GM12878 (cell line): ENCODE measurements at places on chromosomes 1 and 21.

DNA sequence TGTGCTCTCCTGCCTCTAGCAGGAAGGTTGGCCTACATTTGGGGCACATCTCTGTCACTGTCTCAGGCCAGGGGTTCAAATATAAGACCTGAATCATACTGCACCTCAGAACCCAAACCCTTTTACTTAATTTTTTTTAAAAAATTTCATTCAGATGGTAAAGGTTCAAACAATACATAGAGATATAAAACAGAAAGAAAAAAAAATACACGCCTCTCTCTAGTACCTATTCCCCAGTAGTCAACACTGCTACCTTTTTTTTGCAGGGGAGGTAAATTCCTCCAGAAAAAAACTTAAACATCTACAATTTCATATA lies 32.9 kb downstream of the MAPKAPK2 start:
- 0 out of 2 replicates have a peak overlapping the region, but pooled peaks have one; percentile 19 for H3K4me3 ChIP-seq
- DNase-seq: no peak
- no peaks in the 10 kb centered on the region; the same call in none of the 2 replicates for H3K36me3 ChIP-seq

GRCh38 chr1:223176437-223176836 lies 33.4 kb upstream of the TLR5 start:
- H3K36me3 ChIP-seq: no peaks in the 10 kb centered on the region
- no peaks in the 10 kb centered on the region for H3K4me1 ChIP-seq
- H3K4me3 ChIP-seq: no peak overlapping the region
- peaks cover 3% of the 10 kb centered on the region for H3K27me3 ChIP-seq
- DNase-seq: no peak
- H3K27ac ChIP-seq: no peak overlapping the region

DNA sequence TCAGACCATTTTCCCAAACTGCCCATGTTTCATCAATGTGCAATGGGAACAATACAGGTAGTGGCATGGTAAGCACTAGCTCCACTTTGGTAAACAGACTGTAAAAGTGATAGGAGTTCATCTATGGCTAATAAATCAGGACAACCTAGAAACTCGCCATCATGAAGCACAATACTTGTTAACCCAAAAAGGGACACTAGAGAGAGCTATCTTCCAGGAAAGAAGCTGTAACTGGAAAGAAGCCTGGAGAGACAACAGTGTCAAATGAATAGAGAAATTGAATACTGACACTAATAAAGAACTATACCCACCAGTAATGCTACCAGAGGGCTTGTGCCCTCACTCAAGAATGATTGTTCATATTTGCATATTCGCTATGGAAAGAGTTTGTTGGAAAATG lies 164.7 kb upstream of the RGS18 start:
- DNase-seq: no peak
- H3K27ac ChIP-seq: no peak overlapping the region
- no peaks in the 10 kb centered on the region for H3K27me3 ChIP-seq
- H3K4me1 ChIP-seq: no peaks in the 10 kb centered on the region
- no peaks in the 10 kb centered on the region for H3K36me3 ChIP-seq
- no peak overlapping the region for H3K4me3 ChIP-seq

GRCh38 chr1:199002661-199003060 lies 363.8 kb downstream of the PTPRC start:
- no peaks in the 10 kb centered on the region for H3K36me3 ChIP-seq
- no peak overlapping the region for H3K27ac ChIP-seq
- no peaks in the 10 kb centered on the region for H3K27me3 ChIP-seq
- H3K4me3 ChIP-seq: no peak overlapping the region
- H3K4me1 ChIP-seq: no peaks in the 10 kb centered on the region
- no peak for DNase-seq

- H3K4me1 ChIP-seq: no peaks in the 10 kb centered on the region
- H3K27ac ChIP-seq: no peak overlapping the region
- H3K27me3 ChIP-seq: no peaks in the 10 kb centered on the region
- no peaks in the 10 kb centered on the region for H3K36me3 ChIP-seq
- no peak for DNase-seq
Observed at GRCh38 chr21:25949701-25950100, 214.9 kb downstream of the GABPA start.

GRCh38 chr1:101914473-101915242 lies 82.1 kb downstream of the OLFM3 start:
- no peaks in the 10 kb centered on the region for H3K36me3 ChIP-seq
- no peak overlapping the region for H3K4me3 ChIP-seq
- no peaks in the 10 kb centered on the region for H3K27me3 ChIP-seq
- no peaks in the 10 kb centered on the region for H3K4me1 ChIP-seq

DNA sequence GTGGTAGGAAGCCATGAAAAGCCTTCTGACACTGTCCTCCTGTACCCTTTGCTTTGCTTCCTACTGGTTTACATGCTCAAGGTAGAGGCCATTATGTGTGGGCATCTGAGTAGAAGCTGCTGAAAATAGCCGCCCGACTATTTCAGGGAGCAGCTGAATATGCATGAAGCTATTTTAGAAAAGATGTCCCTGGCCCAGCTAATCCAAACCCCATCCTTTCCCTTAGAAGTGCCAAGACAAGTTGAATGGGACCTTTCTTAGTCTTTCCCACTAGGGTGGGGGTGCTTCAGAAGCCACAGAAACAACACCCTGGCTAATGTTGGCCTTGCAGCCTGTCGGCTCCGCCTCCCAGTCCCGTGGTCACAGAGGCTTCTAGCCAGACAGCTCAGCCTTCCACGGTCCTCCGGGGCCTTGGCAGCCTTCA lies 205.1 kb upstream of the EDN2 start:
- H3K4me3 ChIP-seq: no peak overlapping the region
- no peaks in the 10 kb centered on the region for H3K27me3 ChIP-seq
- H3K27ac ChIP-seq: no peak overlapping the region
- DNase-seq: no peak

- no peak for DNase-seq
- no peaks in the 10 kb centered on the region for H3K4me1 ChIP-seq
- no peak overlapping the region for H3K4me3 ChIP-seq
- no peaks in the 10 kb centered on the region for H3K36me3 ChIP-seq
- no peak overlapping the region for H3K27ac ChIP-seq
- no peaks in the 10 kb centered on the region for H3K27me3 ChIP-seq
Observed at GRCh38 chr1:110291241-110292030, 47.7 kb upstream of the RBM15 start.

DNA sequence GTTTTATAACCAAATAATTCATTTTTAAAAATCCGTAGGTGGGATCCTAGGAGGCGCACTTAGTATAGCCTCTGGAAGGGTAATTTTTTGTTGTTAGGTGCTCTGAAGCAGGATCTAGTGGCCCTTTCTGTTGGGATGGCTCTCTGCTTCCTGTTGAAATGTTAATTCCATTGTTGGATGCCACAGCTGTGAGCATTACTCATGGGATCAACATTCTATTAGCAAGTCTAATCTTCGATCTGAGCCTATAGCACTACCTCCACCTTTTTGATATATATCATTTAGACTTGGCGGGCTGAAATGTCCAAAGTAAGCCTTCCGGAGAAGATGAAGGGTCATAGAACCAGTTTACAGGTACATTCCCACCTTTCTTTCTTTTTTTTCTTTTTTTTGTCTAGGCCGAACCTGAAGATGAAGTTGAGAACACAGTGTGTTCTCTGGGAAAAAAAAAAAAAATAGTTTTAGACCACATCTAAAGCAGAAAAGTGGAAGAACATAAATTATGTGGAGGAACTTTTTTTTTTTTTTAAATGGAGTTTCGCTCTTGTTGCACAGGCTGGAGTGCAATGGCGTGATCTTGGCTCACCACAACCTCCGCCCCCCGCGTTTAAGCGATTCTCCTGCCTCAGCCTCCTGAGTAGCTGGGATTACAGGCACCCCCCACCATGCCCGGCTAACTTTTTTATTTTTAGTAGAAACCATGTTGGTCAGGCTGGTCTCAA lies 1.4 kb downstream of the CXADR start:
- no peak for DNase-seq
- H3K4me1 ChIP-seq: no peaks in the 10 kb centered on the region; the same call in 1 of the 2 replicates
- H3K36me3 ChIP-seq: no peaks in the 10 kb centered on the region
- no peak overlapping the region for H3K27ac ChIP-seq

DNA sequence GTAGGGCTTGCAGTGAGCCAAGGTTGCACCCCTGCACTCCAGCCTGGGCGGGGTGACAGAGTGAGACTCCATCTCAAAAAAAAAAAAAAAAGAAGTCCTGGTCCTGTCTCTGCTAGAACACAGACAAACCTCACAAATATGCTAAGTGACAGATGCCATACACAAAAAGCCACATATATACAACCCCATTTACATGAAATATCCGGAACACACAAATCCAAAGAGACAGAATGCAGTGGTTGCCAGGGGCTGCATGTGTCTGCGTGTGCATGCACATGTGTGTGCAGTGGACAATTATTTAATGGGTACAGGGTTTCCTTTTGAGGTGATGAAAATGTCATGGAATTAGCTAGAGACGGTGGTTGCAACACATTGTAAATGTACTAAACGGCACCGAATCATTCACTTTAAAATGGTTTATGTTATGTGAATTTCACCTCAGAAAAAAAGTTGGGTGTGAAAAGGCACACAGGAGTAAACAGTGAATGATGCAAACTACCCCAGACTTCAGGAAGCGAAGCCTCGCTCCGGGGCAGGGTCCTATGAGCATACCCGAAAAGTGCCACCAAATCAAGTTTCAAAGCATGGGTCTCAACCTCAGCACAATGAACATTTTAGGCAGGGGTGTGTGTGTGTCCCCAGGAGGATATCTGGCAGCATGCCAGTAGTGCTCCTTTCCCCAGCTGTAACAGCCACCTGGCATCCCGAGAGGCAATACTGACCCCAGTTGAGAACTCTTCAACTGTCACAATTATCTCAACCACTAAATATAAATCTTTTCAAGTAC lies 48.3 kb downstream of the GNB1 start:
- H3K27me3 ChIP-seq: no peaks in the 10 kb centered on the region
- peaks cover 35% of the 10 kb centered on the region for H3K4me1 ChIP-seq
- DNase-seq: no peak
- H3K36me3 ChIP-seq: peaks cover 5% of the 10 kb centered on the region
- peak overlapping the region; percentile 22; the same call in 1 of the 2 replicates for H3K27ac ChIP-seq

DNA sequence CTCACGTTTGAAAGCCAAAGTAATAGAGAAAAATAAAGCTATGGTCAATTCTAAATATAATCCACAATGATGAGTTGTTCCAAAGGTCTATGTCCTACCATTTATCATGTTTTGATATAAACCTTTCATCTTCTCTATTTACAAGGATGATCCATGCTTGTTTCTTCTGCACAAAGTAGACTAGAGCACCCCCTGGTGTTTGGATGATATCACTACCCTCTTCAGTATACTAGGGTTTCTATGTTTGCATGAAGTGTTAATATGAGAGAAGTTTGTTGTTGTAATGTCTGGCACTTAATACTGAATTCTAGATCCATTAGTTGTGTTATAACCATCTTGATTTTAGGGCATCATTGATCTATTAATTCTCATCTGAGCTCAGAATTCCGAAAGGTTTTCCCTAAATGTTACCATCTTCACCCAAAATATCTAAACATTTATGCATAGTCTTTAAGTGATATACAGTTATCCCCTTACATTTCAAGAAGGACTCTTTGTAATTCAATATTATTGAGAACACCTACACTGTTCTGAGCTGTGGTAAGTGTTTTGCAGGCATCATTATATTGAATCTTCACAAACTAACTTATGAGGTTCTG lies 21.1 kb downstream of the CLDN8 start:
- H3K4me3 ChIP-seq: no peak overlapping the region
- H3K36me3 ChIP-seq: no peaks in the 10 kb centered on the region
- H3K27ac ChIP-seq: no peak overlapping the region
- no peaks in the 10 kb centered on the region for H3K4me1 ChIP-seq
- no peaks in the 10 kb centered on the region for H3K27me3 ChIP-seq

DNA sequence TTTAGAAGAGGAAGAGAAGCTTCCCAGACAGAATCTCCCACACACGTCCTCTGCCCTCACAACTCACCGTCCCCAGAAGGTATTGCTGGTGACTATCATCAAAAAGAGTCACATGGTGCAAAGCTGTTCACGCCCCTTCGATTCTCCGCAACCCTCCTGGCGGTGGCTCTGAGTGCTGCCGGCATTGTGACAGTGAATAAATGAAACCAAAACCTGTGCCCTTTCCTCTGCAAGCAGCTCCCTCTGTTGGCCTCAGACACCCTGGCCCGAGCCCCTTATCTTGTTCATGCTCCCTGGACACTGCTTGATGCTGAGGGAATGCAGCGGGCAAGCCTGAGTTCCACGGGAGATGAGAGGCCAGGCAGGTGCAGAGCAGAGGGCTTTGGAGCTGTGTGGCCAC lies 510.3 kb downstream of the NPHP4 start:
- no peak overlapping the region for H3K4me3 ChIP-seq
- no peaks in the 10 kb centered on the region for H3K36me3 ChIP-seq
- H3K4me1 ChIP-seq: no peaks in the 10 kb centered on the region
- no peak overlapping the region for H3K27ac ChIP-seq
- no peak for DNase-seq

DNA sequence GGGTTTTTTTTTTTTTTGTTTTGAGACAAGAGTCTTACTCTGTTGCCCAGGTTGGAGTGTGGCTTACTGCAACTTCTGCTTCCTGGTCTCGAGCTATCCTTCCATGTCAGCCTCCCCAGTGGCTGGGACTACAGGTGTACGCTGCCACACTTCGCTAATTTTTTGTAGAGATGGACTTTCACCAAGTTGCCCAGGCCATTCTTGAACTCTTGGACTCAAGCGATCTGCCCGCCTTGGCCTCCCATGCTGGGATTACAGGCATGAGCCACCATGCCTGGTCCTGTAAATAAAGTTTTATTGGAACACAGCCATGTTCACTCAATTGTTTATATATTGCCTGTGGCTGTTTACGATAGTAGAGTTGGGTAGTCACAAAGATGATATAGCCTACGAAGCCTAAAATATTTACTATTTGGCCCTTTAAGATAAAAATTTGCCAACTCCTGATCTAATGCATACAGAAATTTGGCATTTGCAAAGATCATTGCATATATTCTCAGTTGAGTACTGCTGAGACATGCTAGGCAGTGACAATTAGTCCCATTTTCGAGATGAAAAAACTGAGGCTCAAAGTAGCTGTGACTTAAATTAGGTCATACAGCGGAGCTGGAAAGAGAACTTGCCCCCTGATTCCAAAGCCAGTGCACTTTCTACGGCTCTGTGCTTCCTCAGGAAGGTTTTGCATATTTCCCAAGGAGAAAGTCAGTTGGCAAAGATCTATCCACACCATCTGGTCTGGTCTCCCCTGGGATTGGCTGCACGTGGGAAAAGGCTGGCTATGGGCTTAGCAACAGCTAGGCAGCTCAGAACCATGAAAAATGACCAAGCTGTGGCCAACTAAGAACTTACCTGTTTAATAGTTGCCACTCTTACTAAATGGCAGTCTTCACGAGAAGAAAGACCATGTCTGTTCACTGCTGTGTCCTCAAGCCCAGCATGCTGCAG lies 19.4 kb downstream of the MECR start:
- H3K4me3 ChIP-seq: no peak overlapping the region
- H3K36me3 ChIP-seq: peaks cover under 1% of the 10 kb centered on the region; the same call in 1 of the 2 replicates
- peaks cover 13% of the 10 kb centered on the region; the same call in 1 of the 2 replicates for H3K4me1 ChIP-seq
- H3K27ac ChIP-seq: peak overlapping the region; percentile 75
- no peaks in the 10 kb centered on the region for H3K27me3 ChIP-seq
